CD4-positive, alpha-beta T cell treated with Interleukin-6 at 100 ng/mL for 8 hours (primary cell): ENCODE measurements at places on chromosomes 2 and 18.

DNA sequence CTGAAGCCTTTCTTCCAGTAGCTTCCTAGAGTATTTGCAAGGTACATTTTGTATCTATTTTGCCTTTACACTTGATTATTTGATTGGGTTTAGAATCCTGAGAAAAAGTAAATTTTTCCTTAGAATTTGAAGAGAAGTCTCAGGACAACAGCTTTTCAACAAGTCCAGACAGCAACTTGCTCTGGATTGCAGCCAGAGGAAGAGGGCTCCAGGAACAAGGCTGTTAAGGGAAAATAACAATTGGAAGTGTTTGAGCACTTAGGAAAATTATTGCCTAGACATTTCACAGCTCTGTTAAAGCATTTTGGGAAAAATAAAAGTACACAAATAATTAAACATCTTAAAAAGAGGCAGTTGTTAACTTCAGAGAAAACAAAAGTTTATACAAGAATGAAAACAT is 58.3 kb upstream of the RAPGEF4 start:
- DNase-seq, result no peak

GRCh38 chr18:10072671-10073175 is 158.9 kb downstream of the VAPA start:
- DNase-seq, result no peak

- DNase-seq, result no peak
These were observed 125.8 kb downstream of the LAMA3 start for GRCh38 chr18:23814991-23815614.

- no peak for DNase-seq
These were observed 101.8 kb upstream of the NDUFV2 start for GRCh38 chr18:9000733-9001132.

- peak; percentile 17 for DNase-seq
These were observed 3.1 kb downstream of the ADAM17 start for GRCh38 chr2:9552219-9553178.

DNA sequence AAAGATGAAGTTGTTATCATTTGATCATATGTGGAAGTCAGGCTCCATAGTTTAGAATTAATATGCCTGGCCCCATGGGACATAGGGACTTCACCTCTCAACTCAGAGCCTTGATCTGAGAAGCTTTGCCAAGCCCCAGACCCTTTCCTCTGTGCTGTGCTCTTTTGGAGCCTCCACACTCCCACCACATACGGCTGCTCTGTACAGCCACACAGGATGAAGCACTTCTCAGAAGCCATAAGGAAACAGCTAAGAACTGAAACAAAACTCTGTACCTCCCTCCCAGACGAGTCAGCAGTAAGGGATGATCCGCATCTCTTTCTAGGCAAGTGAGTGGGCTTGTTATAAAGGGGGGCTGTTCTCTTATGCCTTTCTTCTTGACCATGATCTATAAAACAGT is 66.5 kb downstream of the CAB39 start:
- peak; percentile 17 for DNase-seq

- no peak for DNase-seq
These were observed 300.4 kb upstream of the NETO1 start for GRCh38 chr18:73168236-73168635.
